RPMI8226 (cell line): ENCODE measurements at places on chromosomes 6 and 20.

DNA sequence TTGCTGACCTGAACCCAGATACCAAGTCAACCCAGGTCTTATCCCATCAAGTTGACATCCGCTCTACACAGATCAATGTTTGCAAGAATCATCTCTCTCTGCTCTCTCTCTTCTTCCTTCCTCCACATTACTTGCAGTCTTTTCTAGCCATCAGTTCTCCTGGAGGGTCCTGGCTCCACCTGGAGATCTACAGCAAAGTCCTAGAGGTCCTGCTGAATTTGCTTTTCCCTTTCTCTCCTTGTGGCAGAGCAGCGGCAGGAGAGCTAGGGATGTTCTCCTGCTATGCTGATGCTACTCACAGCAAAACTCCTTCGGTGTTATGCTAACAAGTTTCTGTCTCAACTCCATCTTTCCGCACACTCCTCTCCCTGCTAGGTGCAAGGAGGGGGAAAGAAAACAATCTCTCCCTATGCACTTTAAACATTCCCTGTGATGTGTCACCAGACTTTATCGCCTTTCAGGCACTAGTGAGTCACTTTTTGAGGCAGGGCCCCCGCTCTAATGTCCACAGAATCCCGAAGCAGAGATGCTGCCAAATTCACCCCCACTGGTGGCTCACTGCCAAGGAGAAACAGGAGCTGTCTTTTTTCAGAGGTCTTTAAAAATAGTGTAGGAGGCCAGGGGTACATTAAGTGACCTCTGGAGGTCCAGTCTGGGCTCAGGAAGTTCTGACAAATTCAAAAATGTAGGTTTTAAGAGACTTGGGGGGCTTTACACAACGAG is 62.6 kb downstream of the FAM50B start:
- peak; percentile 53 for DNase-seq

DNA sequence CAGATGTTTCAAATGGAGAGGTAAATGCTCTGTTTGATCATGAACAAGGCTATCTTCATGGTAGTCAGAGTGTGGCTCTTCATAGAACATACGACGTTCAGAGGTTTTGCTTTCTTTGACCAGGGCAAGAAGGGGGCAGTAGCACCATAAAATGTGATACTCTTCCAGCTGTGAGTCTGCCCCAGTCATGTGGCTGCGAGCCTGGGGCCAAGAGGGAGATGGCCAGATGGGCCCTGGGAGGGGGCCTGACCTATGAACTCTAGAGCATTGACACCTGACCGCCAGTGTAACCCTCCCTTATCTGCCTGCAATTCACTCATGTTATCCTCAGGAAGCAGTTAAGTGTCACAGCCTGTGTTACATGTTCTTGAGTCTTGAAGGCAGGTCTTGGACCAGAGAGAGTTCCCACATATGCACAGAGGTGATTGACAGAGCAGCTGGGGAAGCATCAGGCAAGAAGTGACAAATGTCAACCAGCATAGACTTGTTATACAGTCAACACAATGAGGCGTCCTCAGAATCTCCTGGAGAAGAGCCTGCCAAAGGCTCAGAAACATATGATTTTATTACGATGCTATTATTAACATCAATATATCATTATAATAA is 55.0 kb downstream of the SCML4 start:
- no peak for DNase-seq

GRCh38 chr6:131696956-131697355 is 4.2 kb downstream of the OR2A4 start:
- no peak for DNase-seq

DNA sequence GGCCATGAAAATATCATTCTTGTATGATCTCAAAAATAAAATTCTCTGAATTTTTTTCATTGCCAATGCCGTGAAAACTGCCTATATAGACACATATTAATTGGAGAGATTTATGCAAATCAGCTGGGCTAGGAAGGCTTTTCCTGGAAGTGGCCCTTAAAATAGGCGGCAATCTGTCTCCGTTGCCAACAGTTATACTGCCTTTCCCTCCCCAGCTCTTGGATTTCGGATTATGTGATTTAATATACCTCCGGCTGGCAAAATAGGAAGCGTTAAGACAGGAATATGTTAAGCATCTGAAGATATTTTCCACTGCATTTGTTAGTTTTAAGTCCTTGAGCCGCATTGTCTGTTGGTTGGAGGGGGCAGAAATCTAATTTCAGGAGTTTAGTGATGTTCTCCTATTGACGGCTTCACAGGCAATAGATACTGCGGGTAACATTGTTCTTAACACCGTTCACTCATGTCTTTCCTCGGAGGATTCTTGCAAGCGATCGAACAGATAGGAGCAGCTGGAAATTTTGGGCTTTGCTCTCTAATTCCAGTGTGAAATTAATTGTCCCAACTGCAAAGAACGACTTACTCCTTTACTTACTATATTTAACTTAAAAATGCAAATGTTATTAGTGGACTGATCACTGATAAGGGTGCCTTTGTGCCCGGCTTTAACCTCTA is 113.3 kb downstream of the LINC00237 start:
- DNase-seq, result no peak

- peak; percentile 53 for DNase-seq
Measured at GRCh38 chr6:30883685-30884520, at the start of gene DDR1. DDR1 (plus strand) TSS chr6:30884519; CDS start chr6:30888730, 4,211 bp downstream.

DNA sequence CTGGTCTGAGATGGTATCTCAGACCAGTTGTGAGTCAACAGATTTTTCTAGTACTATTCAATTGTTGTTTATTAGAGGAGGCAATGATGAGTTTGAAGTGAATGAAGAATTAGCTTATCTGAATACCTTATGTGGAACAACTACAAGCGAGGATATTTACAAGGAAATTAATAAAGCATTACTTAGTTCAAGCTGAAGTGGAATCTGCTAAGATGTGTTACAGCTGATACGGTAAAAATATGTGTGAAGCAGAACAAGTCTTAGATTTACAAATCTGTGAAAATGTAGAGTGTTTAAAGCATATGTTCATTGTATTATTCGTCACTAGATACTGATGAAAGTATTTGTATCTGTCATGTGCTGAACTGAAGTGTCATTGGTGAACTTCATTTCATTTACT is 272.4 kb downstream of the CDKAL1 start:
- no peak for DNase-seq

DNA sequence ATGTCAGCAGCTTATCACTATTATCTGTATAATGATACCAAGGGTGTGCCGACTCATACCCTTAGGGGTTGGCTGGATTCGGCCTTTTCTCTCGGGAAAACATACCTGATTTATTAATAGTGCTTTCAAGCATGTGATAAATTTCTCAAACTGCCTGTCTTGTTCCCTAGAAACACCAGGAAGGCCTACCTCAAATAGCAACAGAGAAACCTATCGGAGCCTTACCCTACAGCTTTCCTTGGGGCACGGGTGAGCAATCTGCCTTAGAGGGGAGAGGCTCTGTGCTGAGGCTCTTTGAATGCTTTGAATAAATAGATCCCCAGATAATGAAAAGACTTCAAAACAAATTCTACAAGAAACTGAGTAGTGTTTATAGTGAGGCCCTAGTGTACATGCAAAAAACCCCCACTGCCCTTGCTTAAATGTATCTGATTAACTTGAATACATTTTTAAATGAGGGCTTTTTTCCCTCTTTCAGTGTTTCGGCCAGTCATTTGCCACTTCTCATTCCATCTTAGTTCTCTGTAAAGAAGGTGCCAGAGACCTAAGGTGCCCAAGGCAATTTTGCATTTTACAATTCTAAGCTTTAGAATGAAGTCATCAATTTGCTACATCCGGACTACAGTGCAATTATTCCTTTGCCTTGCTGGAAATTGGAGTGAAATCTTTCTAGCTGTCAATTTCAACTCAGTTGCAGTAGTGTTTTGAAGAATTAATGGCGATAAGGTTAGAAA is 320.1 kb downstream of the ESR1 start:
- no peak for DNase-seq

GRCh38 chr20:64211874-64212658 is 43.5 kb upstream of the PCMTD2 start:
- DNase-seq, result no peak

DNA sequence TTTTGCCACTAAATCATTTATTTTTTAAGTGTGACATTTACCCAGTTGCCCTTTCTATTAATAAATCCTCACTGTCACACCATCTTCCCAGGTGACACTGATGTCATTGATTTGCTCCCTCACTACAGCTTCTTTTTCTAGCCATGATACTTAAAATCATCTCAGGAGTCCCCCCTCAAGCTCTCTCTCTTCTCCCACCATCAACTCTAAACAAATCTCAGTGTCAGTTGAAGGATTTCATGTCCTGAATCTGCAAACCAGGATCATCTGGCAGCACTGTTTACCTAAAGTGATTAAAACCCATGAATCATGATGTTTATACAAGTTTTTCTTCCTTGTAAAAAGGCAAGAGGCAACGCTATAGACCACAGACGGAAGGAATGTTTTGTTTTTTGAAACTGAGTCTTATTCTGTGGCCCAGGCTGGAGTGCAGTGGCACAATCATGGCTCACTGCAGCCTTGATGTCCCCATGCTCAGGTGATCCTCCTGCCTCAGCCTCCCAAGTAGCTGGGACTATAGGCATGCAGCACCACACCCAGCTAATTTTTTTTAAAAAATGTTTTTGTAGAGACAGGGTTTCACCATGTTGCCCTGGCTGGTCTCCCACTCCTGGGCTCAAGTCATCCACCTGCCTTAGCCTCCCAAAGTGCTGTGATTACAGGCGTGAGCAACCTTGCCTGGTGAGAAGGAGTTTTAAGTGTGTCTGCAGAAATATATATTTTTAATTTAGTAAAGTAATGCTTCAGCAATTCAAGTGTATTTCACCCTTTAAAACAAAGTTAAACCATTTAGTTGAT is 30.1 kb upstream of the SH3BGRL2 start:
- no peak for DNase-seq

- DNase-seq, result no peak
Measured at GRCh38 chr6:34015586-34015985, 130.3 kb downstream of the GRM4 start.

GRCh38 chr20:16930656-16931055 is 182.5 kb downstream of the OTOR start:
- DNase-seq, result no peak

GRCh38 chr6:156395276-156395675 is 381.9 kb upstream of the ARID1B start:
- no peak for DNase-seq

DNA sequence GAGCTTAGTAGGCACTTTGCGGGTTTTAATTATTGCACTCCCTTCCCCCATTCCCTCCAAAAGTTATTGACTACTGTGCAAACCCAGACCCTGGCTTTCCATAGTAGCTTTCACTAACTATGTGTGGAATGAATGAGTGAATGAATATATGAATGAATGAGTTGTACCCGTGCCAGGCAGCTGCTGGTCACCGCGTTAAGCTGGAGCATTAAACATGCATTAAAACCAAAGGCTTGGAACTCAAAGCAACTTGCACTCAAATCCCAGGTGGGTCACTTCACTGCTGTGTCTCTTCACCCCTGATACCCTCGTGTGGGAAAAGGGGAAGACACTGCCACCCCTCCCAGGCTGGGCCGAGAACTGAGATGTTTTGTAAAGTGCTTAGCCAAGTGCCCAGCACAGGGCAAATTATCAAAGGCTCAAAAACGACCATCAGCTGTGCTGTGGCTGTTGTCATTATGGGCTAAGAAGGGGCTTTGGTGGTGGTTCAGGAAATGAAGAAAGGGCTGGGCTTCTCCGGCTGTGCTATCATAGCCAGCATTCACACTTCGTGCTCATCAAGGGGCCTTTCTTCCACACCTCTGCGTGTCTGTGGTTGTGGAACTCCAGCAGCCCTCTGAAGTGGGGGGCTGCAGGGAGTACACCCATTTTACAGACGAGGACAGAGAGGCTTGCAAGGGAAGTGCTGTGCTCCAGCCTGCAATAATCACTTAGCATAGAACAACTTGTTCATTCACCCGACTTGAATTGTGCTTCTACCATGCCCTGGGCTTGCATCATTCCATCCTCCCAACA is 60.2 kb upstream of the STX16 start:
- DNase-seq, result no peak

DNA sequence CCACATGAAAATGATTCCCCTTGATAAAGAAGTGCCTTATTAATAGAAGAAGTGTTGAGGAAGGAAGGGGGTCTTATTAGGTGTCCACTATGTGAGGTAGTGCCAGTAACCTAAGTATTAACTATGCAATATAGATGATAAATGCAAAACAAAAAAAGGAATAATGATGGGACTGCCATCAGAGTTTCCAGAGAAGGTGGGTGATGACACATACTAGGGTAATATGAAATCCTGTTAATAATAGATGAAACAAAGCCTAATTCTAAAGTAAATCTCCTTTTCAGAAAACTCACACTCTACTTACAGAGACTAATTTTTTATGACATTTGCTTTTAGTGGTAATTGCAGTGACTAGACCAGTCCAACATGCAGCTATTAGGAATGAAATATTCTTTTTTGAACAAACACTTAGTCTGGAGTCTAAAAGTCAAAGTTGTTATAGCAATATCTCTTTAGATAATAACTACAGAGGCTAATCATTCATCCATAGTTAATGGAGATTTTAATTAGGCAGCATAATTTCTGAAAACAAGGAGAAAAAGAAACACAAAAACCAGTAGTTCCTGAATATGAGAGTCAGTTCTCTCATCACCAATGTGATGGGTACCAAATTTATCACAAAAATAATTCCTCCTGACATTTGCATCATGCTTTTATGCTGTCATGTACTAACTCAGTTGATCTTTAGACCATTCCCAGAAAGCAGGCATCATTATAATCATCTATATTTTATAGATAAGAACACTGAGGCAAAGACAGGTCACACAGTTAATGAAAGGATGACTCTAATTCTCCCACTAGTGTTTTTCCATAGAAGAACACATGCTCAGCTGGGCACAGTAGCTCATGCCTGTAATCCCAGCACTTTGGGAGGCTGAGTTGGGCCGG is 208.8 kb upstream of the ARG1 start:
- DNase-seq, result no peak

GRCh38 chr20:11128220-11128718 is 454.5 kb upstream of the JAG1 start:
- DNase-seq, result no peak

GRCh38 chr6:100479179-100480035 is 14.7 kb upstream of the SIM1 start:
- peak; percentile 20 for DNase-seq

DNA sequence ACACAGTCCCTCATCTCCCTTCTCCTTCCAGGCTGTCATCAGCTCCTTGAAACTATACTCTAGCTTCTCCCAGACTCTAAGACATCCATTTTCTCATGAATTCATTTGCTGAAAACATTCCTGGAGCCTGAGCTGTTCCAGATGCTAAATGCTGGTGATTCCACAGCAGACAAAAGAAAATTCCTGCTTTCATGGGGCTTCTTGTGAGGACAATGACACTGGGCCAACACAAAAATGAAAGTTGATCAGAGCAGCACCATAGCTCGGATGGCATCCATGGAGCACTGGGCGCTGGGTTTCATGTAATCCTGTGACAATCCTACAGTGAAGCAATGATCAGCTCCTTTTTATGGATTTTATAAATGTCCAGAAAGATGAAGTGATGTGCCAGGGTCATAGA is 47.4 kb upstream of the STX16 start:
- DNase-seq, result no peak

GRCh38 chr20:35627121-35627520 is 11.5 kb downstream of the SPAG4 start:
- no peak for DNase-seq

GRCh38 chr20:10551732-10552724 is 116.9 kb downstream of the SLX4IP start:
- DNase-seq, result peak; percentile 4
